Ecto neural progenitor cell (in vitro differentiated cells): ENCODE measurements at places on chromosomes 5 and 9.
A peak's percentile ranks its signal among the peaks of the same experiment; 100 is the strongest.

DNA sequence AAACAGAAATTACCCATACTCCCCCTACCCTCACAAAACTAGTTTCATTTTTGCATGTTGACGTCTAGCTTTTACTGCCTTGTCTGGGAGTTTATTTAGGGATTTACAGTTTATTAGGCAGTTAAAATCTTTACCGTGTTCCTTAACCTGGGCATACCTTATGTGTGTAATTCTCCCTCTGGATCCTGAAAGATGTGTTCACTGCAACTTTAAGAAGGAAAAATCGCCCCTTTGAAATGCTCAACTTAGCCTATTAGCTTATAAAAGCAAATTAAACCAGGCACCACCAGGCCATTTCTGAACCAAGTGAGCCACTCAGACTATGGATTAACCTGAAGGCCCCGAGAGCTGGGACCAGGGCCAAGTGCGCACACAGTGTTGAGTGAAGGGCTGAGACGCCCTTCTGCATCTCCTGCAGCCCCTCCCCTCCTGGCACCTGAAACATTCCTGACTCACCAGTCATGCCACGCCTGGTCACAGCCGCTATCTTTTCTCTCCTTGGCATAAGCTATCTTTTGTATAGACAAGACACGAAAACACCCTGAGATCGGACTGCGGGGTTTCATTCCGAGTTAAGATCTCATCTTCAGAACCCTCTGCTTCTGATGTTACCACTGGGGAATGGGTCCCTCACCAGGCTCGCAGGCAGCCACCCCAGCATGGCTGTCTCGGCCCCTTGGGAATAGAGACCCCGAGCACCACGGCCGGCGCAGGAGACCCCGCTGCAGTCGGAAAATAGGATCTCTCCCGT lies 111.9 kb downstream of the ROR2 start:
- no peak for DNase-seq

DNA sequence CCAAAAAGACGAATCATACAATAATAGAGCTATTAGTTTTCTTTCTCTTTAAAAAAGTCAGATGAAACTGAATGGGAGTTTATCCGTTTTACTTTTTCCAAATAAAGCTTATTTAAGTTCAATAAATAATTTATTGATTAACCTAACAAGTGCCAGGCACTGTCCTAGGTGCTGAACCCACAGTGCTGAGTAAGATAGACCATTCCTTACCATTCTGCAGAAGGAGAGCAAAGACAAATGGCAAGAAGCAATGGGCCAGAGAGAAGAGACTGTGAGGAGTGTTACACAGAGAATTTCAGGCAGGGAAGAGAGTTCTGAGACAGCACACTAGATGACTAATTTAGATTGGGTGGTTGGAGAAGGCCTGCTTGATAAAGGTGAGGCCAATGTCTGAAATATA lies 127.2 kb downstream of the AUH start:
- no peak for DNase-seq

DNA sequence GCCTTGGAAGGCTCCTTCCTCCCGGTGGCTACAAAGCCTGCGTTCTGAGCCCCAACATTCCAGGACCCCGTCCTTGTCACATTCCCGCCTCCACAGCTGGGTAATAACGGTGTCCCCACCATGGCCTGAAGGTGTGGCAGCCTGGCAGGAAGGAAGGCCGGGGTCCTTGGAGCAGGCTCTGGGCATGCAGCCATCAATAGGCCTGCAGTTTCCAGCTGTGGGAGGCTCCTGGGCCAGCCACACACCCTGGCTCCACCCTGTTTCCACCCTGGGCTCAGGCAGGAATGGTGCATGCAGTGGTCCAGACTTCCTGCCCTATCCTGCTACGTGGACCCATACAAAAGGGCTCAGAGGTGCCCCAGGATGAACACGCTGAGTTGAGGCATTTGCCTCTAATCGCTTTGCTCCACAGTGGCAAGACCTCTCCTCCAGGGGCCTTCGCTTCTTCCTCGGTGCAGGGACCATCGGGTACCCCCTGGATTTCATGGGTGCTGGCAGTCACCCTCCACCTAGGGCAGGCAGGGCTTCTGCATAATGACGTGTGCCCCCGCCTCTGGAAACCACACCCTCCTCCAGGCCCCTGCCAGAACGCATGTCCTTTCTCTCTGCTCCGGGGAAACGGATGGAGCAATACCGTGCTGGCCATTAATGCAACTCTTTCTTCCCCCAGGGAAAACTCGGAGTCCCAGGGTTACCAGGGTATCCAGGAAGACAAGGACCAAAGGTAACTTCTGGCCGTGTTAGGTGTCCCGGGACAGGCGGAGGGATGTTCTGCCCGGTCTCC lies 95.1 kb upstream of the FCN2 start:
- DNase-seq: no peak

DNA sequence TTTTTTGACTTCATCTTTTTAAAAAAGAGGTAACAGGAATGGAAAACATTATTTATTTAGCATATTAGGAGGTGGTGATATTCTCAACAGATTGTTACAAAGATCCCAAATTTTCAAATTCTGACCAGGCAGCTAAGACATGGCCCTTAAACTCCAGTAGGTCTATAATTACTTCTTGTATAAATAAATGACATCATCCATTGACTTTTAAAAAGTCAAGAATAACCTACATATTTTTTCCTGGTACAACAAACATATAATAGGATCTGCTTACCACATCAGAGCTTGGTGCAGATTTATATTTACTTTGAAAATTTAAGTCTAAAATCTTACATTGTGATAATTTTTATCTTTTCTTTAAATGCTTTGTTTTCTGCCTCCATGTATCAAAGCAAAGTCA lies 92.2 kb upstream of the TRPM3 start:
- DNase-seq: no peak

- DNase-seq: no peak
Observed at GRCh38 chr5:4095918-4096630, 500.4 kb downstream of the IRX1 start.

DNA sequence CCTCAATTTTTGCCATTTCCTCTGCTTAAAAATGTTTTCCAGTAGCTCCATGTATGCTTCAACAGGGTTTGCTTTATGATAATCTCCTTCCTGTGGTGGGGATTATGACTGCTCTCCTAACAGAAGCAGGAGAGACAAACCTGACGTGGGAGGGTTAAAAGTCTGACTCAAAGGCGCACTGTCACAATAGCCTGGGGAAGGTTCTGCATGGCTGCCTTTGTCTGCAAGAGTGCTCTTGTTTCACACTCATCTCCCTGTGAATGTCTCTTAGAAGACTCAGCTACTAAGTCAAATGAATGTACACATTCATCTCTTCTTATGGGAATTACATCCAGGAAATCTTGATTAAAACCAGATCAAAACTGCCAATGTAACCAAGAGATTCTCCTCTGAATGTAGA lies 90.9 kb upstream of the MTAP start:
- peak; percentile 65 for DNase-seq

GRCh38 chr9:136791516-136792276 lies 552 bp downstream of the TMEM141 start:
- peak; percentile 82 for DNase-seq

GRCh38 chr9:133130685-133131244 lies 9.7 kb upstream of the RALGDS start:
- DNase-seq: no peak

DNA sequence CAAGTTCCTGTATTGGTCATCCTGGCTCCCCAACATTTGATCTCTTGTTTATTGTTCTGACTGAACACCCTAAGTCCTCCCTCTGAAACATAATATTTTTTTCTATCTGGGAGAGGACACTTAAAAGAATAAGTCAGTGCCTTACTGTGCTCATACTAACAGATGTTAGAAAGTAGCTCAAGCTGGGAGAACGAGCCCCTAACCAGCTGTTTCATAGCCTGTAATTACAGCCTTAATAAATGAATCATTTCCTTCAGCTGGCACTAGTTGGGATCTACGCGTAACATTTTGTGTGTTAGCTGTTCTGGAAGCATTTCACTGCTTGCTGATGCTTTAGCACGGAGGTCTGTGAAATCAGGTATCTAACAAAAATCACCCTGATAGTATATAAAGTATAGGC lies 345.9 kb upstream of the RIOK2 start:
- no peak for DNase-seq
